ENCODE measurements at places on chromosomes 6 and 20.

DNA sequence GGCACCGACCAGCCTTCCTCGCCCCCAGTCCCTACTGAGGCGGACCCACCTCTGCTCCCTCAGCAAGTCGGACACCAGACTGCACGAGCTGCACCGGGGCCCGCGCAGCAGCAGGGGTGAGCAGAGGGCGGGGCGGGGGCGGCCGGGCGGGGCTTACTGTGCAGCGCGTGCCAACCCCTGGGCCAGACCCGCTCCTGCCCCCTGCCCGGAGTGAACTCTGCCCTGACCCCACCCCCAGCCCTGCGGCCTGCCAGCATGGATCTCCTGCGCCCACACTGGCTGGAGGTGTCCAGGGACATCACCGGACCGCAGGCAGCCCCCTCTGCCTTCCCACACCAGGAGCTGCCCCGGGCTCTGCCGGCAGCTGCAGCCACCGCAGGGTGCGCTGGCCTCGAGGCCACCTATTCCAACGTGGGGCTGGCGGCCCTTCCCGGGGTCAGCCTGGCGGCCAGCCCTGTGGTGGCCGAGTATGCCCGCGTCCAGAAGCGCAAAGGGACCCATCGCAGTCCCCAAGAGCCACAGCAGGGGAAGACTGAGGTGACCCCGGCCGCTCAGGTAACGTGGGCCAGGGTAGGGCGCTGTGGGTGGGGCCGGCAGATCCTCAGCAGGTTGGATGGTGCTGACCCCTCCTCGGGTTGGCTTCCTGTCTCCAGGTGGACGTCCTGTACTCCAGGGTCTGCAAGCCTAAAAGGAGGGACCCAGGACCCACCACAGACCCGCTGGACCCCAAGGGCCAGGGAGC is 1.5 kb upstream of the SLC2A4RG start:
- no peak for DNase-seq

GRCh38 chr6:40978687-40979289 is 60.2 kb downstream of the UNC5CL start:
- DNase-seq, result no peak

DNA sequence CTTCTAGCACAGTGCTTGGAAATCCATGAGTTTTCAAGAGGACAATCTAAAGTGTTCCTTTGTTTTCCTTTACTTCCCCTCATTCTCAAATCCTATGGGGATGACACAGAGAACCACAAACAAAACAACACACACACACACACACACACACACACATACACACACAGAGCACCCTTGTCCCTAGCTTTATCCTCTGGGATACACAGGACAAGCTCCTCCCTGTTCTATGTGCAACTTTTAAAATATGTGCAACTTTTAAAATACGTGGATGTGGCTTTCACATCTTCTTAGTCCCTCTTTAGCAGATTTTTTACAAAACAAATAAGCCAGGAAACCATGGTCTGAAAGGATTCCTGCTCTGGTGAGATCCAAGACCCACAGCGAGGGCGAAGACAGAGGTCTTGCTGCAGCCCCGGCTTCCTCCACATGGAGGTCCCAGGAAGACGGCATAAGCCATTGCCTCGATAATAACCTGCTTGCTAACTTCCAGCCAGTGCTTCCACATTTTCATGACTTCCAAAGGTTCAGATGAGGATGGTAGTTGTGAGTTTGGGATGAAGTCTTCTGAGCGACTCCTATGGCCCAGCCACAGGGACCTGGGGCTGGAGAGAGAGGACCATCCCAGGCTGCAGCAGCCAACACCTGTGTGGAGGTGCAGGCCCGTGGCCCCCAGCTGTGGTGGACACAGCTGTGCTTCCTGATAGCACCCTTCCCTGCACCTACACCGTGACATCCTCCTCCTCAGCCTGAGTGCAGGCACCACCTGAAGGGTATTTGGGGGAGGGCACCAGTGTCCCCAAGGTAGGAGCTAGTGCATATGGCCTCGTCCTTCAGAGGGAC is 62.8 kb upstream of the CD93 start:
- DNase-seq, result no peak

DNA sequence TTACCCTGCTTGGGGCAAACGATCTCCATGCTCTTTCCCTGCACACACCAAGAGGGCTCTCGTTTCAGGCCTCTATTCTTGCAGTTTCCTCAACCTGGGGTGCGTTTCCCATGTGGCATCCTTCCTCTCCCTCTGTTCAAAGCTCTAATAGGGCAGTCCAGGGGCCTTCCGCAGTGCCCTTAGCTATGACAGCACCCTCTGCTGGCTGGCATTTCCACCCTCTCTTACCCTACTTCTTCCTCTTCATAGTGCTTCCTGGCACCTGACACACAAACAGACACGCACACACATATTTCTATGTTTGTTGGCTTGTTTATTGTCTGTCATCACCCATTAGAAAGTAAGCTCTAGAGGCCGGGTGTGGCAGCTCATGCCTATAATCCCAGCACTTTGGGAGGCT is 294.0 kb downstream of the CLIC5 start:
- no peak for DNase-seq

GRCh38 chr6:133632206-133632605 is 256.7 kb upstream of the TCF21 start:
- DNase-seq, result no peak

- no peak for DNase-seq
Observed at GRCh38 chr6:85537055-85537494, 56.6 kb downstream of the SNX14 start.

GRCh38 chr6:32775071-32775470 is 11.7 kb upstream of the HLA-DQB2 start:
- DNase-seq, result no peak

DNA sequence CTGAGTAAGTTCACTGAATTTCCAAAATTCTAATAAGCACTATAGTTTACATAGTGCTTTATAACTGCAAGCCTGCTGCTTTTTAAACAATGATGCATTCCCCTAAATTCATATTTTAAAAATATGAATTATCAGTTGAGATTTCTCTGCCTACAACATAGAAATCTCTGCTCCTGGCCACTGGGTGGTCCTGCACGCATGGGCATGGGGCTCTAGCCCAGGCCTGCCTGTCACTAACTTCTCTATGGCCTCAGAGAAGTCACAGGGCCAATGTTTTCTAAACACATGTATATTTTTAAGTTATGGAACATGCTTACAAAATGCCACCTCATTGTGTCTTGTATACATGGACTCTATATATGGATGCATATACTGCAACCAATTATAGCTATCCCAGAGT is 211.0 kb downstream of the FOXC1 start:
- DNase-seq, result no peak

DNA sequence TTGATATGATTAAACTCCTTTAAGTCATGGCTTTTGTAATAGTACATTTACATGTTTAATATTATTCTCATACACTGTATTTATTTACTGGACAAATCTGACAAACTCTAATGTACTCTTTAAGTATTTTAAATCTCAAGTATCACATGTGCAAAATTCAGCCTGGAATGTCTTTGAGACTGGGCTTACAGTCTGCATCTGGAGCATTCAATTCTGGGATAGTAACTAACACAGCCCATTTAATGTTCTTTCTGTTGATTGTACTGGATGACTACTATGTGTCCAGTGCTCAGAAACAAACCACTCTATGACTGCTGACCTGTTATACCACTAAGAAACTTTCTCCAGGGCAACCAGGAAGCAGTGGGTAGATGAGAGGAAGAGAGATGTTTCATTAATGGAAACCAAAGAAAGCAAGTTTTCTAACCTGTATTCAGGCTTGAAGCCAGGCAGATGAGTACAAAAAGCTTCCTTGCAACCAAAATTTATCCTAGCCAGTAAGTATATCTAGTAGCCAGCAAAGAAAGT is 26.8 kb downstream of the FBXL4 start:
- DNase-seq, result no peak

GRCh38 chr20:63495741-63496595 is 2.9 kb downstream of the EEF1A2 start:
- peak; percentile 45 for DNase-seq

DNA sequence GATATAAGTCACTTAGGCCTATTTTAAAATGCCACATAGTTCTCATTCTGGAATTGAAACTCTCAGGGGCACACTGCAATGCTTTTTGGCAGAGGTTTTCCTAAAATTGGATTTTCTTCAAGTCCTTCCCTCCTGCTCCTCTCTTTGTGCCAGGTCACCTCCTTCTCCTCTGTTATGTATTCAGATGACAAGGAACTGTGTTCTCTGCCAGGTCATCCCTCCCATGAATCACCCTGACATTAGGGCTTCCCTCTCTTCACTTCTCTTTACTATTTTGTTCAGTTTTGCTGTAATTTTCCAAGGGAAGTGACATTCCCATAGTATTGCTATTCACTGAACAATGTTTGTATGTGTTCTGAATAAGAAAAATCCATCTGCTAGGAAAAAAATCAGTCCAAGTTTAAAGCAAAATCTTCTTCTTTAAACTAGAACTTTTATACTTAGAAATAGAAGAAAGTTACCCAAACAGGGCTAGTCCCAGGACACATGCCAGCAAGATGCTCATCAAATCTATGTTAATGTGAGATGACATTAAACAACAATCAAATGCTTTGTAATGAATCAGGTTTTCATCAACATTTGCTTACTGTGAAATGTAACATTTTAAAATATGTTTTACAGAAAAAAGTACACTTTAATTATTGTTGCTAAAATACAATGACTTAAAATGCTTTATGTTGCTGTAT is 461.1 kb downstream of the MMUT start:
- DNase-seq, result no peak

GRCh38 chr6:129635396-129636130 is 74.4 kb downstream of the ARHGAP18 start:
- no peak for DNase-seq

DNA sequence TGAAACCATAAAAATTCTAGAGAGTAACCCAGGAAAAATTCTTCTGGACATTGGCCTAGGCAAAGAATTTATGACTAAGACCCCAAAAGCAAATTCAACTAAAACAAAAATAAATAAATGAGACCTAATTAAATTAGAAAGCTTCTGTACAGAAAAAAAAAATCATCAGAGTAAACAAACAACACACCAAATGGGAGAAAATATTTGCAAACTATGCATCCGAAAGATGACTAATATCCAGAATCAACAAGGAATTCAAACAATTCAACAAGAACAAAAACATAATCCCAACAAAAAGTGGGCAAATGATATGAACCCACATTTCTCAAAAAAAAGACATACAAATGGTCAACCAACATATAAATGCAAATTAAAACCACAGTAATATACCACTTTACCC is 242.6 kb upstream of the CDYL start:
- no peak for DNase-seq

GRCh38 chr6:156971153-156971885 is 194.1 kb downstream of the ARID1B start:
- DNase-seq, result no peak

DNA sequence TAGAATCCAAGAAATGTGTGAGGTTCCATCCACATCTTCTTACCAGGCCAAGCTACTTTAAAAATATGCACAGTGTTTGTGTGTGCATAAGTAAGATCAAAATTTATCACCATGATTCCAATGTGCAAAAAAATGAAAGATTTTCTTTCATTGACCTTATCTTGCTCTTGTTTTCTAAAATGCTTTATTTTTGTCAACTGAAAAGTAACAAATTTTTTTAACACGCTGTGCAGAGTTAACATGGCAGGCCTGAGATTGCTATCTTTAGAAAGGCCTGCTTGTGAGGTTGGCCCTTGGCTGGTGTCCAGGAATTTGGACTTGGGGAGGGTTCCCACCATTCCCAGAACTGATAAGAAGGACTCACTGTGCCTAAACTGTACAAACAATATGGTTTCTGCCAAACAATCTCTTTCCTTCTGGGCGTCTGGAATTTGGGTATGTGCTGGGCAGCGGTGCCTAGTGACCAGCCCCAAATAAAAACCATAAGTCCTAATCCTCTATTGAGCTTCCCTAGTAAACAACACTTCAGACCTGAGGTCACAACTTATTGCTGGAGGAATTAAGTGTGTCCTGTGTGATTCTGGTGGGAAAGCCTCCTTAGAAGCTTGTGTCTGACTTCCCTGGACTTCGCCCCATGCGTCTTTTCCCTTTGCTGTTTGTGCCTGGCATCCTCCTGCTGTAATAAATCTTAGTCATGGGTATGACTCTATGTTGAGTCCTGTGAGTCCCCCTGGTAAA is 19.8 kb upstream of the MYLIP start:
- no peak for DNase-seq

DNA sequence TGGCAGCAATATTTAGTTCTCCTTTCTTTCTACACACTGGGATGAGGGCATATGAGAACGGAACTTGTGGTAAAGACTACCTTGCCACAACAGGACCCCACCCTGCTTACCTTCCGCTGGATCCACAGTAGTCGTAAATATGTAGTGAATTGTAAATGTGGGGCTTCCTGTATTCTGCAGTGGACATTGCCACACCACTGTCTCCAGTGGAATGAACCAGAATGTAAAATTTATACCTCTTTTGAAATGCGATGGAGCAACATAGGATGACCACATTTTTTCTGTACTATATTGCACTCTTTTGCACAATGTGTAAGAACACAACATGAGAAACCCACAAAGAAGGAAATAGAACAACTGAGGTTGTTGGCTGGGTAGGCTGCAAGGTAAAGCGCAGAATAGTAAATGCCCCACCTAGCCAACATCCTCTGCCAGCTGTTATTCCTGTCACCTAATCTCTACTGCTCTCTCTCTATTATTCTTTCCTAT is 16.1 kb upstream of the RIPOR2 start:
- DNase-seq, result no peak

- no peak for DNase-seq
Observed at GRCh38 chr6:30283761-30284160, 43.0 kb upstream of the TRIM39 start.

DNA sequence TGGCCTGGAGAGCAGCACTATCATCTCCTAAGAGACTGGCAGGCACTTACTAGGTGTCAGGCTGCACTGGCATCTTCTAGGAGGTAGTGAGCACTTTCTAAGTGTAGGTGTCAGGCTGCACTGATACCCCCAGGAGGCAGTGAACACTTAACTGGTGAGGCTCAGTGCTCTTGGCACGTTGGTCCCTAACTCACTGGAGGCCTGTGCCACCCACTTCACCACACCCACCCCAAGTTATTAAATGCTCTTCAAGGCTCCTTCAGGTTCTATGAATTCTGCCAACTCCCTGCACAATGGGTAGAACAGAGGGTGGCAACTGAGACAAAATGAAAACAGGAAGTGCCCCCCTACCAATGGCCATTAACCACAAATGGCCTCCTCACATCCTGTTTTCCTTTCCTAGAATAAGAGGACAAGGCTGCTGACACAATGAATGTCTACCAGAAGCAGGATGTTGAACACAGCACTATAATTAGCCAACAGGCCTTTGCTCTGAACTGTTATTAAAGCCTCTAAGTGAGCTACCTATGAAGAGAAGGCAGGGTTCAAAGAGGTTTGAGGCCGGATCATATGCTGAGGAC is 29.4 kb downstream of the NCOA5 start:
- no peak for DNase-seq

GRCh38 chr6:56065408-56065807 is 182.0 kb downstream of the COL21A1 start:
- DNase-seq, result no peak

- no peak for DNase-seq
Observed at GRCh38 chr6:21891080-21891479, 297.5 kb downstream of the SOX4 start.

GRCh38 chr6:158057213-158057987 is 75.7 kb downstream of the SYNJ2 start:
- peak; percentile 57 for DNase-seq

- DNase-seq, result no peak
Observed at GRCh38 chr6:52788478-52788877, 15.1 kb downstream of the GSTA1 start.

GRCh38 chr6:22155551-22155950 is 141.3 kb downstream of the PRL start:
- no peak for DNase-seq

- DNase-seq, result no peak
Observed at GRCh38 chr6:129902681-129903080, 41.6 kb upstream of the TMEM244 start.

GRCh38 chr6:133314947-133315346 is 73.8 kb downstream of the EYA4 start:
- DNase-seq, result no peak
